ENCODE measurements at places on chromosomes 7 and 10.

GRCh38 chr7:114402876-114403635 is 11.6 kb upstream of the FOXP2 start:
- no peak for DNase-seq

DNA sequence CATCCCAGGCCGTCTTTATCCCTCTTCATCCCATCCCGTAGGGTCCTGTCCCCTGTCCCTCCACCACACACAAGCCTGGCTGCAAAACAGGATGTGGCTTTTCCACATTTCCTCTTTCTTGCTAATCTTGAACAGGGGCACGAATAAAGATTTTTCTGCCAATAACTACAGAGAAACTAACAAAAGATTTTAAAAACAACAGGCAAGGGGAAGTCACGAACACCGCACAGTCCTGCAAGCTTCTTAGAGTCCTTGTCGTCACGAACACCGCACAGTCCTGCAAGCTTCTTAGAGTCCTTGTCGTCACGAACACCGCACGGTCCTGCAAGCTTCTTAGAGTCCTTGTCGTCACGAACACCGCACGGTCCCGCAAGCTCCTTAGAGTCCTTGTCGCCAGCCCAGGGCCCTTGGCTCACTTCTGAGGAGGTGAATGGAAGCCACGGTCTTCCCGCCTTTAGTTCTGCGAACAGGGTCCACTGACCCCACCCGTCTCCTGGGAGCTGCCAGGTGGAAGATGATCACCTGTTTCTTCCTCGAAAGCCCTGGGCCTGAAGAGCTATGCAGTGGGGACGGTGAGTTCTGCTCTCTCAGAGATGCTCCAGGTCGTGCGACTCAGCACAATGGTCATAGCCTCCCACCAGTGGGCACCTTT is 10.3 kb upstream of the INSIG1 start:
- no peak for DNase-seq

- DNase-seq, result no peak
Measured at GRCh38 chr7:92517631-92518030, 10.7 kb downstream of the PEX1 start.

- no peak for DNase-seq
Measured at GRCh38 chr10:37775612-37776011, 81.8 kb downstream of the ZNF248 start.

DNA sequence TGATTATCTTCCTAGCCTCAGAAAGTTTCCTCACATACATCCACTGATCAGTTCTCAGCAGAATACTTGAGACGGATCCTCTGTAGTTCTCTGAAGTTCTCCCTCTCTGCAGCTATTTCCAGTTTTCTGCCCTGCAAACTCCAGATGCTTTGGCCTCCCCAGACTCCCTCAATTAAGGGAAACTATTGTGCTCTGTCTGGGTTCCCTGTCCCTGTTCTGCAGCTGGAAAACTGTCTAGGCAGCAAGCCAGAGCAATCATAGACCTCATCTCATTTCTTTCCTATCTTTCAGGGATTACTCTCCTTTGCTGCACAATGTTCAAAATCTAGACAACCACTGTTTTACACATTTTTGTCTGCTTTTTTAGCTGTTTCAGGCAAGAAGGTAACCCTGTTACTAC is 9.2 kb downstream of the MICU1 start:
- DNase-seq, result no peak

GRCh38 chr10:21160116-21160515 is 263.0 kb upstream of the NEBL start:
- no peak for DNase-seq

DNA sequence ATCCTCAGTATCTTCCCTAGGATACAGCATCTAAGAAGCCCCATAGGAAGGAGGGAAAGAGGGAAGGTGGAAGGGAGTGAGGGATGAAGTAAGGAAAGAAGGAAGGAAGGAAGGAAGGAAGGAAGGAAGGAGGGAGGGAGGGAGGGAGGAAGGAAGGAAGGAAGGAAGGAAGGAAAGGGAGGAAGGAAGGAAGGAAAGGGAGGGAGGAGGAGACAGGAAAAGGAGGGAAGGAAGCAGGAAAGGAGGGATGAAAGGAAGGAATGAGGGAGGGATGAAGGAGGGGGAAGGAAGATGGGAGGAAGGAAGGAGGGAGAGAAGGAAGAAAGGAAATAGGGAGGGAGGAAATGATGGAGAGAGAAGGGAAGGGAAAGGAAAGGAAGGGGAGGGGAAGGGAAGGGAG is 455.6 kb upstream of the ZMIZ1 start:
- DNase-seq, result no peak

GRCh38 chr10:24313283-24313682 is 104.3 kb downstream of the KIAA1217 start:
- no peak for DNase-seq

DNA sequence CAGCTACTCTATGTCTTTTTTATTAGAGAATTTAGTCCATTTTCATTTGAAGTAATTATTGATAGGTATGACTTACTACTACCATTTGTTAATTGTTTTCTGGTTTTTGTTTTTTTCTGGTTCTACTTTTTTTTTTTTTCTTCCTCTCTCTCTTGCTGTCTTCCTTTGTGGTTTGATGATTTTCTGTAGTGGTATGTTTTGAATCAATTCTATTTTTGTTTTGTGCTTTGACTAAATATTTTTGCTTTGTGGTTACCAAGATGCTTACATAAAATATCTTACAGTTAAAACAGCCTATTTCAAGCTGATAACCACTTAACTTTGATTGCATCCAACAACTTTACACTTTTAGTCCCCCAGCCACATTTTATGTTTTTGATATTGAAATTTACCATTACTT is 3.3 kb upstream of the OR2F2 start:
- no peak for DNase-seq

DNA sequence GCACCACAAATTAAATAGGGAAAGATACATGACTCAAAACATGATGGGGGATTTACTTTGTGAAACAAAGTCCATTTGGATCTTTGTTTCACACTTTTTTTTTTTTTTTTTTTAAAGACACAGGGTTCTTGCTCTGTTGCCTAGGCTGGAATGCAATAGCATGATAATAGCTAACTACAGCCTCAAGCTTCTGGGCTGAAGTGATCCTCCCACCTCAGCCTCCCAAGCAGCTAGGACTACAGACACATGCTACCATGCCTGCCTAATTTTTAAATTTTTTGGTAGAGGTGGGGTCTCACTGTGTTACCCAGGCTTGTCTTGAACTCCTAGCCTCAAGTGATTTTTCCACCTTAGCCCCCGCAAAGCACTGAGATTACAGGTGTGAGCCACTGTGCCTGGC is 172.6 kb upstream of the KLF14 start:
- no peak for DNase-seq

DNA sequence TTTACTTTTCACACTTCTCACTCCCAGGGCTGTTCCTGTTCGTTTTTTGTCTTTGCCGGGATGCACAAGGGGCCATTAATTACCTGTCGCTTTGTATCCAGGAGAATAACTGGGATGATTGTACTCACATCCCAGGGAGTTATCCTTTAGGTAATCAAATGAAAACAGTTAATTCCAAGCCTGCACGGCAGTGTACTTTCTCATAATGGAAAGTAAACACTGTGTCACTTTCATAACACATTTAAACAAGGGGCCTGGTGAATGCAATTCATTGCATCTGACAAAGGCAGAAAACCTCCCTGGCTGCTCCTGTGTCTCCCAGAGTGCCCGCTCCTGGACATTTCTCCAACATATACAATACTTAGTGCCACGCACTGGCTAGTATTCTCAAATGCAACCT is 138.7 kb upstream of the CELF2 start:
- no peak for DNase-seq

GRCh38 chr7:138726288-138726687 is 25.1 kb upstream of the SVOPL start:
- no peak for DNase-seq

- DNase-seq, result no peak
Measured at GRCh38 chr7:113044394-113044793, 42.2 kb downstream of the GPR85 start.

DNA sequence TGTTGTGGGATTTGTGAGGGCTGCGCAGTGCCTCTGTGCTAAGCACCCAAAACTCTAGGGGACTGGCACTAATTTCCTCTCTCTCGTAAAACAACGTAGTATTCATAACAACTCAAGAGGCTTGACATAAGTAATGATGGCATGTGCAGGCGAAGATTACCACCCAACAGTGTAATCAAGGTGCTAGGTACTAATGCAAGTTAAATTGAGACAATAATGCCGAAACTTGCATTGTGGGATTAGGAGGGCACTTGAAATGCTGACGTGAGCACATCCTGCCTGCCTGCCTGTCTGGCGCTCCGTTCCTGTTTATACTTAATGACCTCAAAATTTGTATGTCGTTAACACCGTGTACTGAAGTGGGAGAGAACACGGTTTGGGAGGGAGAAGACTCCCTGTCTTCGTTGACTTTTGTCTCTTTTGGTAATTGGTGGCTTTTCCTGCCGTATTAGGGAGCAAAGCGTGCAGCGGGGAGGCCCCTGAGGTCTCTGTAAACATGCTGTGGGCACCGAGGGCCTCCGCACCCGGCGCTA is 139.0 kb downstream of the MGMT start:
- no peak for DNase-seq

GRCh38 chr7:143177374-143178119 is 5.7 kb upstream of the TAS2R39 start:
- DNase-seq, result no peak

DNA sequence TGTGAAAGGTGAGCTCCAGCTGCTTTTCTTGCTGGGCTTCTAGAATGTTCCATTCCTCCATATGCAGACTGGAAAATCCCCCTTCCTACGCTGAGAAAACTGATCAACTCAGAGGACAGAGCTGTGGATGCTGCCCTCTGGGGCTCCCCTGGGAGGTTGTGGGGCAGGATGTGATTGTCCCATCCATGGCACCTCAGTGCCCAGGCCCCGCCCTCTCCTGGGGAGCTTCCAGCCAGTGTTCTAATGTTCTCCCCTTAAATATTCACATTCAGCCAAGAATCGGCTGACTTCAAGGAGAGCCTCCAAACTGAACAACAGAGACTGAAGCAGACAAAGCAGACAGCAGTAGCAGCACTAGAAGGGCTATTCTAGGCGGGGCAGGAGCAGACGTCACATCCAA is 55.0 kb downstream of the RAMP3 start:
- DNase-seq, result no peak

GRCh38 chr7:133629701-133630100 is 376.8 kb downstream of the EXOC4 start:
- DNase-seq, result no peak

- DNase-seq, result no peak
Measured at GRCh38 chr10:32318476-32318896, 28.5 kb downstream of the EPC1 start.

GRCh38 chr7:123865517-123866117 is 20.6 kb downstream of the HYAL4 start:
- peak; percentile 13 for DNase-seq

DNA sequence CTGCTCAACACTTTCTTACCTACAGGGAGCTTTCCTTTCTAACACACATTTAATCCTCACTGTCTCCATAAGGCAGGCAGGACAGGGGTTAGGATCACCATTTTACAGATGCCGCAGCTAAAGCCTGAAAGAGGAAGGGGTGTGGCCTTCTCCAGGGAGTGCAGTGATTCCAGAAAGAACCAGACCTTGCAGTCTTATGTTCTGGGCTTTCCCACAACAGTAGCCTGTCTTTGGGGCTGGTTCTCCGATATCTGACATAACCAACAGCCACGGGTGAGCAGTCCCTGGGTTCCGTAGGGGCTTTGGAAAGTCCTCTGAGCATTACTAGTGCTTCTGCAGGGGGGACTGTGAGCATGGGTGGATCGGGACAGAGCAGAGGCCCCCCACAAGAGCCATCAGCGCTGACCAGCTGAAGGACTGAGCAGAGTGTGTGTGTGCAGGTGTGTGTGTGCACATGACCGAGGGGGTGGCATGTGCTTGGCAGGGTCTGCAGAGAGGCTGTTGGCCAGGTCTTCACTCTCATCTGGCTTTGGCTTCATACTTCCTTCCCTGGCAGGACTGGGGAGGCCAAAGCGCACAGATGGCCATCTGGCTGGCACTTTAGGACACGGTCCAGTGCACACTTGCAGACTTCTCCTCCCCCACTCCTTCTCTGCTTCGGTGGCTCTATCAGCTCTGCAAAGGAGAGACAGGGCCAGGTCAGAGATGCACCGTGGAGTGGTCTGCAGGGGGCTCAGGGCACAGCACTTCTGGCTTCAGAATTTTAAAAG is 400.3 kb downstream of the RPS24 start:
- peak; percentile 58 for DNase-seq

DNA sequence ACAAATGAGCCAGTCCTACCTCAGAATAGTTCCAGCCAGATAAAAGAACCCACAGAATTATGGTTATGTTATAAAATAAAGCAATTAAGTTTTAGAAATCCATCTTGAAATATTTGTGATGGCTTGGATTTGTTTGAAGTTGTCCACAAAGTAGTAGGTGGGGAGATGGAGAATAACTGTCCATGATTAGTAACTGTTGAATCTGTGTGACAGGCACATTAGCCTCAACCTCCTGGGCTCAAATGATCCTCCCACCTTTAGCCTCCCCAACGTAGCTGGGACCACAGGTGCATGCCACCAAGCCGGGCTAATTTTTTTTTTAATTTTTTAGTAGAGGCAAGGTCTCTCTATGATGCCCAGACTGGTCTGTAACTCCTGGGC is 10.1 kb downstream of the HNRNPF start:
- no peak for DNase-seq

GRCh38 chr7:38107486-38107893 is 70.6 kb upstream of the STARD3NL start:
- no peak for DNase-seq

DNA sequence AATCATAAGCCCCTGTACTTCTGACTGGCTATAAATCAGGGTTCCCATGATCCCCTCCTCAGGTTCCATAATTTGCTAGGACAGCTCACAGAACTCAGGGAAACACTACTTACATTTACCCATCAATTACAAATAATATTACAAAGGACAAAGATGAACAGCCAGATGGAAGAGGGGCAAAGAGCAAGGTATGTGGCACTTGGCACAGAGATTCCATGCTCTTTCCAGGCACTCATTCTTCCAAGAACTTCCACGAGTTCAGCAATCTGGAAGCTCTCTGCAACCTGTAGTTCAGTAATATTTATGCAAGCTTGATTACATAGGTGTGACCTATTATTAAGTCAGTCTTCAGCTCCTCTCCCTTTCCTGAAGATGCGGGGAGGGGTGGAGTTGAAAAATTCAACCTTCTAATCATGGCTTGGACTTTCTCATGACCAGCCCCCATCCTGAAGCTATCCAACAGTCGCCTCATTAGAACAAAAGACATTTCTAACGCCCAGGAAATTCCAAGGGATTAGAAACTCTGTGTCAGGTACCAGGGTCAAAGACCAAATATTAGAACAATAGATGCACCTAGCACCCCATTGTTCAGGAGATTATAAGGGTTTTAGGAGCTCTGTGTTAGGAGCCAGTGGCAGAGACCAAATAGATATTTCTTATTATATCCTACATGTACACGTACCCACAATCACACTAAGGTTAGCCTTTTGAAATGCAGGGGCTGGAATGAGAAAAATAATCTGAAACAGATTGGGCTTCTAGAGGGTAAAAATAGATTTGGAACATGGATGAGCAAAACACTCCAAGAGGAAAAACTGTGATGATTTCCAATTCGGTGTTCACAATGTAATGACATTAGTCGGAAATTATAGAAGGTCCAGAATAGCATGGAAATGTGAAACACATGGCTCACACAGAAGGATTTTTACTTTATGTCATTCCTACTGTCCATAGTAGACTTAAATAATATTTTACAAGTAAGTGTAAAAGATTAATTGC is 7.0 kb downstream of the ANKMY2 start:
- DNase-seq, result no peak

All from C1 segment of cervical spinal cord (tissue), 14 donors.